ENCODE measurements at places on chromosomes 5 and 9.
A peak's percentile ranks its signal among the peaks of the same experiment; 100 is the strongest.

- DNase-seq: peak; percentile 7
Observed at GRCh38 chr9:112380102-112380824, at the start of gene HSDL2. TSS of gene HSDL2 (plus strand) at chr9:112380108. CDS start at chr9:112380164, 56 bp downstream.

DNA sequence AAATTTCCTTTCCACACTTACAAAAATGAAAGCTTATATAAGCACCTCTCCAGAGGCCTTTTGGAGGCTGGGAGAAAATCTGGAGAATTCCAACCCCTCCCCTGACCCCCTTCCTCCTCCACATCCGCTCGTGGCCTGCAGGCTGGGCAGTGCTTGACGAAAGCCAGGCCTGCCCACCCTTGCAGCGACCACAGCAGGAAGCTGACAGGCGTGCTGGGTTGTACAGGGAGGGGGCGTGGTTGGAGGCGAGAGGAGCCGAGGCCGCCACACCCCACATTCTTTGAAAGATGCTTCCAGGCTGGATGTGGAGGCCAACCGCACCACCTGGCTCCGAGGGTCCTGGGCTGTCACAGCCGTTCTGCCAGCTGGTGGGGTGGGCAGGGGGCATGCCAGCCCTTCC lies 47.8 kb upstream of the IER5L start:
- peak; percentile 99 for DNase-seq

- no peak for DNase-seq
Observed at GRCh38 chr9:88143179-88143578, 4.9 kb upstream of the SPATA31C2 start.

- DNase-seq: no peak
Observed at GRCh38 chr5:25393256-25393655, 748.5 kb upstream of the CDH10 start.

GRCh38 chr5:138694146-138694545 lies 59.1 kb upstream of the CTNNA1 start:
- no peak for DNase-seq

- DNase-seq: no peak
Observed at GRCh38 chr9:128439273-128439672, 16.5 kb upstream of the ODF2 start.

DNA sequence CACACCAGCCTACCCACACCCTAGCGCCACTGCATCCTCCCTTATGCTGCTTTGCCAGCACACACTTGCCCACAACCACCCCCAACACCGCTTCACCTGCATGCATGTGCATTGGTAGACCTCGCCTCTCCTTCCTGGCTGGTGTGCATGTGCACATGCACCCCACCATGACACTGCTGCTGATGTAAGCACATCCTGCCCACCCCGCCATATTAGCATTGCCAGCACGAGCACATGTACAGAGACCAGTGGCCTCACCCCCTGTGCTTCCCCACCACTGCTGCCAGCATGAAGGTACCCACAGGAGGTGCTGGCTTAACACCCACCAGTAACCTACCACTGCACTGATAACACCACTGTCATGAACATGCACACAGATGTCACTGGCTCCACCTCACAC lies 218.2 kb downstream of the SLCO4C1 start:
- DNase-seq: no peak

DNA sequence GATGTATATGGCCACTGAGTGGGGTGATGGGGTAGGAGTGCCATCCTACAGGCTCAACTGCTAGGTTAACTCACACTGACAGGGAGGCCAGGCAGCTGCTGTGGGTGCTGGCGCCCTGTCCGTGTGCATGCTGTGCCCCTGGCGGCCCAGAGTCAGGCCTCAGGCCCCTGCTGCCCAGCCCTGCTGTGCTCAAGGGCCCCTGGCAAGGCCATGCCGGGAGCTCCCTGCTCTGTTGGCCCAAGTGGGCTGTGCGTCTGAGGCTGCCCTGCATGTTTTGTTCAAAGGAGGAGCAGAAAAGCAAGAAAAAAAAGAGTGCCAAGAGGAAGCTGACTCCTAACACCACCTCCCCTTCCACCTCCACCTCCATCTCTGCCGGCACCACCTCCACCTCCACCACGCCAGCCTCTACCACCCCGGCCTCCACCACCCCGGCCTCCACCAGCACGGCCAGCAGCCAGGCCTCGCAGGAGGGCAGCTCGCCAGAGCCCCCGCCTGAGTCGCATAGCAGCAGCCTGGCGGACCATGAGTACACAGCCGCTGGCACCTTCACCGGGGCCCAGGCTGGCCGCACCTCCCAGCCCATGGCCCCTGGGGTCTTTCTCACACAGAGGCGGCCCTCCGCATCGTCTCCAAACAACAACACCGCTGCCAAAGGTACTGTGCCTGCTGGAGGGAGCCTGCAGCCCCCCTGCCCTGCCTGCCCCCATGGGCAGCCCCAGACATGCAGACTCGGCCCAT lies 100.1 kb downstream of the PHF2 start:
- DNase-seq: no peak

DNA sequence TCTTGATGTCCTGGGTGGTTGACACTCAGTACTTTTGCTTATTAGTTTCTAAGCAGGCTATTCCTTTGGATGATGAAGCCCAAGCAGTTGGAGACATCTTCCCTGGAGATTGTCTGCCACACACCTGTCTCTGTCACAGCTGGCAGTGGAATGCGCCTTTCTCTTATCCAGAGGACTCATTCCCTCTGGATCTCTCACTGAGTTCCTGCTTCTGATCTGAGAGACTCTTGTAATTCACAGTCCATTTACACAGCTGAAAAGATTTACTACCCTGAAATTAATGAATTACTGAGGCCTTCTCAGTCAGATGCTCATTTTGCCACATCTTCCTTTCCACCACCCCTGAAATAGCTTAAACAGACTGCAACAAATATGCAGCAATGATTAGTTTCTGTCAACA lies 15.9 kb downstream of the TAL2 start:
- no peak for DNase-seq

DNA sequence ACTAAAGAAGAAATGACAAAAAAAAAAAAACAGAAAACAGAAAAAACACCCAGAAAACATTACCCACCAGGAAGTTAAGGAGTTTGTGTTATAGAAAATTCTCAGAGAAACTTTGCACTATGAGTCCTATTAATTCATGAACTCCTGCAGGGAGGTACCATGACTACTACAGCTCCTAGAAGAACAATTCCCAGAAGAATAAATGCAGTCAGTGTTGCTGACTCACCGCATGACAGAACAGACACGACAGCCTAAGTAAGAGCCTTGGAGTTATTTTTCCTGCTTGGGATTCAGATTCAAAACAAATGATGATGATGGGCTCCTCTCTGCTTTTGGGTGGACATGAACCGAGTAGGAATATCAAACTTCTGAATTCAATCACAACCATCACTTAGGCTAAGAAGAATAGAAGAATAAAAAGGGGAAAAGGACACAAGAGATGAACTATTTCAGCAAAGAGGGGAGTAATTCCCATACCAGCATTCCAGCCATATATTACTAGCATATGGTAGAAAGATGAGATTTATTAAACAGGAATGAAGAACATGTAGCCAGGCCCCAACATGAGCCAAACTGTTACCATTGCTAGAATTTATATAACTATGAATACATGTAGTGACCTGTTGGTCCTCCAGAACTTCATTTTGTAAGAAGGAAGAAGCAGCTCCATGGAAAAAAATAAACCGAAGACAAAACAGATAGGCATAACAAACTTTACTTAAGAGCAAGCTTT lies 209.6 kb upstream of the PDE4D start:
- no peak for DNase-seq

DNA sequence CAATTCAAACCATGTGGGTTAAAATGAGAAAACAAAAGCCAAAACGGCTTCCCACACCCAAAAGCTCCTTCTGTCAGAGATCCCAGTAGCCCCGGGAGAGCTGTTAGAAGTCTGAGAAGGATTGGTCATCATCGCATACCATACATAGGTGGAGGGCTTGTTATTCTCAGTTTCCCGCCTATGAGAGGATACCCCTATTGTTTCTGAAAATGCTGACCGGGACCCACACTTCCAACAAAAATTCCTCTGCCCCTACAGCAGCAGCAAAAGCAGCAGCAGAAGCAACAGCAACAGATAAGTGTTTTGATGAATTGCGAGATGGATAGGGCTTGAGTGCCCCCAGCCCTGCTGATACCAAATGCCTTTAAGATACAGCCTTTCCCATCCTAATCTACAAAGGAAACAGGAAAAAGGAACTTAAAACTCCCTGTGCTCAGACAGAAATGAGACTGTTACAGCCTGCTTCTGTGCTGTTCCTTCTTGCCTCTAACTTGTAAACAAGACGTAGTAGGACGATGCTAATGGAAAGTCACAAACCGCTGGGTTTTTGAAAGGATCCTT lies at the start of gene TEK:
Gene TEK (plus strand): TSS at position 245 of the 561 bp plus-strand sequence. CDS start 366 bp downstream, outside the sequence.
- DNase-seq: no peak

DNA sequence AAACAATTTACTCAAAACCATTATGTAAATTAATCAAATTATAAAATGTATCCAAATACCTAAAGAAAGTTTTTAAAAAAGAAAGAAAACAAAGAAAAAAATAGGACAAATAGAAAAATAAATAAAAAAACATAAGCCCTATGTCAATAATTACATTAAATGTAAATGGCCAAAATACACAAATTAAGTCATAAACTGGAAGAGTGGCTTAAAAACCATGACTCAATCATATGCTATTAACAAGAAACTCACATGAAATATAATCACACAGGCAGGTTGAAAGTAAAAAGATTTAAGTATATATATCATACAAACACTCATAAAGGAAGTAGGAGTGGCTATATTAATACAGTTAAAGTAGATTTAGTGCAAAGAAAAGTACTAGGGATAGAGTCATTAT lies 95.3 kb downstream of the PRELID2 start:
- no peak for DNase-seq

- DNase-seq: no peak
Observed at GRCh38 chr5:175854231-175855040, 16.9 kb upstream of the CPLX2 start.

DNA sequence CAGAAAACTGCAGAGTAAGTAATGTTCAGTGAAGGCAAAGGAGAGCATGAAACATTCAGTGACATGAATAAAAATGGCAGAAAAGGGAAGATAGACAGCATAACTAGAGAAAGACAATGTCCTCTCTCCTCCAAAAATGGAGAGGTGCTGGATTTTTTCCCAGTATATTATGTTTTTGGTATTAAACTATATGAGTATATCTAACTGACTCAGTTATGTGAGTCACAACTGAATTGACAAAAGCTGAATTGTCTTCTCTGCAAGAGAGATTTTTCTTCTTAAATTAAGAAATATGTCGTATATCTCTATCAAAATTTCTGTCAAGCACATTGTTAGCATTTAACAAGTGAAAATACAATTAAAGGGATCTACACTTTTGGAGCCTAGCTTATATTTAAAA lies 375.1 kb downstream of the CHSY3 start:
- no peak for DNase-seq

GRCh38 chr9:112726428-112726827 lies 8.5 kb upstream of the INIP start:
- DNase-seq: no peak

DNA sequence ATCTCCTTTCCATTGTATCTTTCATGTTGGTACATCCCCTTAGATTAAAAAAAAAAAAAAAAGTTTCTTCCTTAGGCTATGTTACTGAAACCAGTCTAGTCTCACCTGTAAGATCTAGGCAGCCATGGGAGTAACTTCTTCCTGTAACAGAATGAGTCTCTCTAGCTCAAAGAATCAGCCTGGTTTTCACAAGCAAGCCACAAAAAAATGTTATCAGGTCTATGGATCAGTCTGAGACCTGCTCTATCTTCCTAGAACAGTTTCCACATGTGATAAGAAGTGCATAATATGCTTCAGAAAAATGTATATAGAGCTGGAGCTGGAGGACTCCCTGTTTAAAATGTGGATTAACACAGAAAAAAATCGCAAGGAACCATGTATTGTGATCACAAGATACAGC lies 53.8 kb downstream of the ARRDC3 start:
- DNase-seq: no peak

DNA sequence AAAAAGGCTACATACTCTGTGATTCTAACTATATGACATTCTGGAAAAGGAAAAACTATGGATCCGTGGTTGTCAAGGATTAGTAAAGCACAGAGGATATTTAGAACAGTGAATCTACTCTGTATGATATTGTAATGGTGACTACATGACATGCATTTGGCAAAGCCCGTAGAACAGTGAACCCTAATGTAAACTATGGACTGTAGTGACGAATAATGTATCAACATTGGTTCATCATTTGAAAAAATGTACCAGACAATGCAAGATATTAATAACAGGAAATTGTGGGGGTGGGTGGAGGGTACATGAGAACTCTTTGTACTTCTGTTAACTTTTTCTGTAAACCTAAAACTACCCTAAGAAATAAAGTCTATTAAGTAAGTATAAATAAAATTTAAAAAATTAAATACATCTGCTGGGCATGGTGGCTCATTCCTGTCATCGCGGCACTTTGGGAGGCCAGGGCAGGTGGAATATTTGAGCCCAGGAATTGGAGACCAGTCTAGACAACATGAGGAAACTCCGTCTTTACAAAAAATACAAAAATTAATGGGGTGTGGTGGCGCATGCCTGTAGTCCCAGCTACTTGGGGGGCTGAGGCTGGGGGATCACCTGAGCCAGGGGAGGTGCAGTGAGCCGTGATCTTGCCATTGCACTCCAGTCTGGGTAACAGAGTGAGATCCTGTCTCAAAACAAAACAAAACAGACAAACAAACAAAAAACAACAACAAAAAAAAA lies 101.7 kb upstream of the TBC1D2 start:
- no peak for DNase-seq

- DNase-seq: no peak
Observed at GRCh38 chr5:73236541-73237128, 63.6 kb downstream of the TMEM174 start.

DNA sequence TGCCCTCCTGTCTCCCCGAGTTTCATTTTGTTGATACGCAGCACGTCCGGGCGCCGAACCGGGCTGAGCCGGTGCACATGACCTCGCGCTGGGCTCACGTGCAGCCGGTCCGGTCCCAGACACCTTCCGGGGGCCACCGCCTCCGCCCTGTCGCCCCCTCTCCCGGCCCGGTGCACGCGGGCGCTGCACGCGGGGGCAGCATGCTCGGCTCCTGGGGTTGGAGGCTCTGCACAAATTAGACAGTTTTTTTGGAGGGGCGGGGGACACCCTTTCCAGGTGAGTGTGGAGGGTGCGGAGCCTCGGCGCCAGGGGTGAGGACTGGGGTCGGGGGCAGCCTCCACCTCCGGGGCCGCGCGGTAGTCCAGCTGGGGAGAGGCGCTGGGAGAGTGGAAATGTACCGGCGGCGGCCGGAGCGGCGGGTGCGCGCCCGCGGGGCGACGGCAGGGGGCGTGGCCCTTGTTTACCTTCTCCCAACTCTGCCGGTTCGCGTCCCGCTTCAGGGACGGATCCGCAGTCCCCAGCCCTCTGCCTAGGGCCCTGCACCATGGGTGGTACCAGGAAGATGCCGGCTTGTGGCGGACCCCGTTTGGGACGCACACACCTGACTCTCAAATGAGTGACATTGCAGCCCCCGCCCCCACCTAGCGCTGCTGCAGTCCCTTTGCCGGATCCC lies 1.1 kb downstream of the JADE2 start:
- DNase-seq: peak; percentile 71

Measured in NCI-H226 (cell line).